CD4-positive, alpha-beta T cell treated with Interferon gamma for 1 hour (primary cell): ENCODE measurements at places on chromosomes 7 and 10.
A peak's percentile ranks its signal among the peaks of the same experiment; 100 is the strongest.

DNA sequence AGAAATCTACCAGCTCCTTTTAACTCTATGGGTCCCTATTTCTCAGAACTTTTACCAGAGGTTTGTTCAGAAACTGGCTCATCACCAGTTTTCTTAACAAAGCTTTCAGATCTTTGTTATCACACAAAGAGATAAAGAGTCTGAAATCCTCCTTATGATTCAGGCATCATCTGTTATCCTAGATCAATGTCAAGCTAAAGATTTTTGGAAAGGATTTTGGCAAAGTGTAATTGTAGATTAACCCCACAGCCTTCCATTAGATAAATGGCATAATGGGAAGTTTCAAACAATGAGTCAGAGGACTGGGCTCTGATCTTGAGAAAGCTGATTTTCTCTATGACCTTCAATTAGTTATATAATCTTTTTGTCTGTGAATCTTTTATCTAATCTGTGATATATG is 192.2 kb downstream of the NXPH1 start:
- DNase-seq = no peak

- DNase-seq = no peak
Observed at GRCh38 chr7:132557489-132558044, 18.7 kb downstream of the PLXNA4 start.

- DNase-seq = peak; percentile 5
Observed at GRCh38 chr10:14325325-14325955, 5.3 kb downstream of the FRMD4A start.

DNA sequence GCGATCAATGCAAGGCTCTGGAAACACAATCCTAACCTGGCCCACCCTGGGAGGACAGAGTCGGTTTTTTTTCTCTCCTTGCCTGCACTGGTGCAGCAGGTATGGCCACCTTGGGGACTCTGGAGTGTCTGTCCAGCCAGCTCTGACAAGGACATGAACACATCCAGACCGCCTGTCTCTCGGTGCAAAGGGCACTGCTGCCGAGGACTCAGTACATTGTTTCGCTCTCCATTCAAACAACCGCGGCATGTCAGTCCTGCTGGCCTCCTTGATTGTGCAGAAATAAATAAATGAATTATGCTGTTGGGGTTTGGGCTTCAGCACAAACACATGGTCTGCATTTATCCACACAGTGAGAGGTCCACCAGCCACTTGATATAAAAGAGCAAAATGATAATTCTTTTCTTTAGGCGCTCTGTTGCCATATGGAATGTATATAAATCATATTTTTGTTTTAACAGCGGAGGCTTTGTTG is 565.2 kb downstream of the KCNMA1 start:
- no peak for DNase-seq

- no peak for DNase-seq
Observed at GRCh38 chr10:52438119-52438518, 124.0 kb downstream of the DKK1 start.

DNA sequence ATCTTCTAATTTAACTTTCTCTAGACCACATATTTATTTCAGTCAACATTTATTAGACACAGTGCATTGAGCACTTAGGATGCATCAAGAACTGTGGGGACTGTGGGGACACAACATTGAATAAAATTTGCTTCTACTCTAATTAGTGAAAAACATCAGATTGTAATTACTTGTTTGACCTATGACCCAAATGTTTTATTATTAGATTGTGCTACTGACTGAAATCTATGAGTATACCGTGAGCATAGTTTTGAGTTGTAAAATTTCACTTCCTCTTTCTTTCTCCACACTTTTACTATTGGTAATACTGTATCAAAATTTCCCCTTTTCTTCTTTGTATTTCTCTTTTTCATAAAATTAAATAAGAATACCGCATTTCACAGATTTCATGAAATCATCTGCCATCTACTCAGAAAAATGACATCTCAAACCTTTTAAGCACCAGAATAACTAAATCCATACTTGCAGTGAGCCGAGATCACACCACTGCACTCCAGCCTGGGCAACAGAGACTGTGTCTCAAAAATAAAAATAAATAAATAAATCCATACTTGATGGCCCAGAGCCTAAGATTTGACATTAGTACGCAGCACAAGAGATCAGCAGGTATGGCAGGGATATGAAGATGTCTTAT is 25.4 kb upstream of the INPP5F start:
- DNase-seq = no peak

GRCh38 chr10:62749093-62749683 is 55.3 kb upstream of the ADO start:
- DNase-seq = no peak

GRCh38 chr10:100983868-100984671 is 3.2 kb downstream of the MRPL43 start:
- no peak for DNase-seq

- DNase-seq = no peak
Observed at GRCh38 chr10:116627386-116627933, 6.7 kb downstream of the PNLIPRP2 start.

GRCh38 chr7:29641651-29642050 is 78.0 kb downstream of the PRR15 start:
- DNase-seq = no peak

GRCh38 chr7:81525841-81526240 is 244.0 kb downstream of the HGF start:
- DNase-seq = no peak

GRCh38 chr7:5780801-5781496 is 514 bp downstream of the RNF216 start:
- DNase-seq = peak; percentile 11

GRCh38 chr7:98862716-98863420 is 6.9 kb downstream of the TMEM130 start:
- no peak for DNase-seq

DNA sequence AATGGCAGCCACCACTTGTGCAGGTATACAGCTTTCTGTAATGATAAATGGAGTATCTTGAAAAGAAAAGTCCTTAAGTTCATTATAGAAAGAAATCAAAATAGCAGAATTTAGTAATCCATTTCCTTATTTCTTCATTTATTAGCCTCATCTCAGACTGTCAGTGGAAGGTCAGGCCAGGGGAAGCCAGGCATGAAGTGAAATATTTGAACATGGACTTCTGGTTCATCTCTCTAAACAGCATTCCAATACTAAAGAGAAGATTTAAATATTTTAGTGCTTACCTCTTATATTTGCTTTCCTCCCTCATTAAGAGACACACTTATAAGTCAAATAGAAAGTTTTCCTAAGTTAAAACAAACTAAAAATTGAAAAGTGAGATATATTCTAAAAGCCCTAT is 26.8 kb downstream of the TRDMT1 start:
- no peak for DNase-seq

DNA sequence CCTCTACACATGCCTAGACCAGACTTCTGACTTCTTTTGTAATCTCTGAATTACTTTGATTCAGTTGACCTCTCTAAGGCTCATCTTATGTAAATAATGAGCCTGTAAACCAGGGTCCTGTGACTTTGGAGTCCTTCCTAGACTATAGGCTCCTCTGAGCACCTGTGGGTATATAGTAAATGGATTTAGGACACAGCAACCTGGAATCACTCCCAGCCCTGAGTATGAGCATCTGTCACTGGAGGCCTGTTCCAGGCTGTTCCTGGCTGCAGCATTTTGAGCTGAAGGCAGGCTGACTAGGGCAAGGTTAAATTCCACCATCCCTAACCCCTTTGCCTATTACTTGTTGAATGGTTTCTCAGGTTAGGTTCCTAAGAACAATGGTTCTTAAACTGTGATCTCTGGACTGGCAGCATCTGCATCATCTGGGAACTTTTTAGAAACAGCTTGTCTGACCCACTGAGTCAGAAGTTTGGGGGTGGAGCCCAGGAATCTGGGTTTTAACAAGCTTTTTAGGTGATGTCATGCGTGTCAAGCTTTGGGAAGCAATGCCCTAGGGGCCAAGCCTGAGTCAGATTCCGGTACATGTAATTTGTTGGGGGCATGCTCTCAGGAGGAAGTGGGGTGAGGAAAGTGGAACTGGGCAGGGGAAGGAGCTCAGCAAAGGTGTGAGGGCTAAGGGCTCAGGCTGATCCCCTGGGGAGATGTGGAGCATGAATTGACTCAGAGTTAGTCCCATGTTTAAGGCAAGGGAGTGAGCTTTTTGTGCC is 28.2 kb downstream of the MINDY4 start:
- no peak for DNase-seq

DNA sequence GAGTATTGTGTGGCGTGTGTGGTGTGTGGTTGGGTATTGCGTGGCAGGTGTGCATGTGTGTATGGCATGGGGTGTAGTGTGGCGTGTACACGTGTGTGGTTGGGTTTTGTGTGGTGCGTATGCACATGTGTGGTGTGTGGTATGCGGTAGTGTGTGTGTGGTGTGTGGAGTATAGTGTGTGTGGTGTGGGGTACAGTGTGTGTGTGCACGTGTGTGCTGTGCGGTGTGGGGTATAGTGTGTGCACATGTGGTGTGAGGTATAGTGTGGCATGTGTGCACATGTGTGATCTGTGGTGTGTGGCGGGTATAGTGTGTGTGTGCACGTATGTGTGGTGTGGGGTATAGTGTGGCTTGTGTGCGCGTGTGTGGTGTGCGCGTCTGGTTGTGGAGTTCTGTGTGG is 20.9 kb upstream of the UTF1 start:
- DNase-seq = no peak

DNA sequence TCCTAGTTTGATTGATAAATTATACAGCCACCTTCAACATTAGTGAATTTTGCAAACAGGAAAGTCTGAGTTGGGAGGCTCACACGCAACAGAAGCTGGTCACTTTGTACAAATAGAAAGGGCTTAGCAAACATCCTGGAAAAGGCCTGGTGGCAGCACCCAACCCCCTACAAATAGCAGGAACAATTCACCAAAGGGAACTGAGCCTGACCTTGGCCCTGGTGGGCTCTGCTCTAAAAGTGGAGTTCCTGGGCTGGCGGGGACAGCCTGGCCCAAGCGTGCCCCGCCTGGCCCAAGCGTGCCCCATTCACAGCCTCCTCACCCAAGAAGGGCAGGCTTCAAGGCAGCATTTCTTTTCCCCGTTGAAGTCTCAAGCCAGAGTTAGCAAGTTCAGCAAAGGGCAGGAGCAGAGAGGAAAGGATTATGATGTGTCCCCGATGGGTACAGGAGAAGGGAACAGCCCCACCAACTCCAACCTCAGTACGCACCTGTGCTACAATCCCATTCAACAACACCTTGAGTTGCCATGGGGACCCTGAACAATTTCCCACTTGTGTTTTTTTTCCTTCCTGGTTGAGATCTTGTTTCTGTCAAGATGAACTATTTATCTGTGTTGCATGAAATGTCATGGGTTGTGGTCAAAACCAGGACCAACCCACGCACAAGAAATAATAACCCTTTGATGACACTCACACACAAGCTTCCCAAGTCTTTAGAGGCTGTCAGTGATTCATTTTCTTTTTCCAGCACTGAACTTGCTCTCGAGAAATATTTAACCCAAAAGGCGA is 43.4 kb downstream of the RGS10 start:
- DNase-seq = no peak

GRCh38 chr7:28414453-28414852 is 2.1 kb downstream of the CREB5 start:
- DNase-seq = no peak

DNA sequence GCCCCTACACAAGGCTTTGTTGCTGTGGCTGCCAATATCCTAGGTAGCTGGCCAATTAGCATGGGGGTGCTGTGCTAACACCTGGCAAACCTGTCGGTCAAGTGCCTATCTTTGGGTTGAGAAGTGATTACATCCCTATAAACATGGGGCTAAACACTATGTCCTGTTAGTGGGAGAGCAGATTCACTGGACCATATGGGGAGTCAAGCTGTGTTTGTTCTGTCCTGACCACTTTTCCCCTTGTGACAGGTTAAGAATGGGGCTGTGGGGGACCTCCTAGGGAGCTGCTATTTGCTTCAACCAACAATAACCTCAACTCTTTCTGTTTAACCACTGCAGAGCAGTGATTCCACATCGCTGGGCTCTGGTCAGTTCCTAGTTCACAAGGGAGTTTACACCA is 151.5 kb upstream of the AOAH start:
- DNase-seq = no peak

- no peak for DNase-seq
Observed at GRCh38 chr7:32536585-32536984, 41.3 kb downstream of the AVL9 start.

DNA sequence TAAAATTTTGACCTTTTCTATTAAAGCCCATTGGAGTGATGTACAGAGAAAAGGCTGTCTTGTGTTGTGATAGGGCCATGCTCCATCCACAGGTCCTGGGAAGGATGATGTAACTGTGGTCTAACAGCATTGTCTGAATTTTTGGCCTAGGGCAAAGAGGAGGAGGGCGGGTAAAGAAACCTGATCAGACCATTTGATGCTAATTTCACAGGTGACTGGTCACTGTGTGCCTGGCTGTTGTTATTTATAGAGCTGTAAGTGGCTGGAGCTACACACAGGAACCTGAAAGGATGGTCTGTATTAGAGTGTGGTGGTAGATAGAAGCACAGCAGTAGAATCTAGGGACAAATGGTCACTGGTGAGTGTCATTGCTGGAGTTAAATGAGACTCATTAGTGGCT is 182.1 kb downstream of the AUTS2 start:
- no peak for DNase-seq

- DNase-seq = no peak
Observed at GRCh38 chr7:100016215-100016901, 962 bp downstream of the ZKSCAN1 start.

DNA sequence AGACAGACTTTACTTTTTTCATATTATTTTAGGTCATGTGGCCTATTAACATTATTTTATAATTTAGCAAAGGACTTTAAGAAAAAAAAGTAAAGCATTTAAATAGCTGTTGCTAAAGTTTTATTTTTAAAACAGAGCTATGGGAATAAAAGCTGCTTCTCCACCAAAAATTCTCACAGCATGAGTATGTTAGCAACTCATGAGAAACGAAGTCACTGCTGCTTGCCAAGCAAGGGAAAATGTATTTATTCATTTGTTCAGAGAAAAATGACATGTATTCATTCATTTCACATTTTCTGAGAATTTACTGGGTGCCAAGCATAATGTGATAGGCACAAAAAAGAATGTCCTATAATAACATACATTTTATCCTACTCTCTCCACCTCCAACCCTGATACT is 5.1 kb downstream of the LRRC72 start:
- no peak for DNase-seq

GRCh38 chr10:86968271-86968993 is at the start of gene ADIRF:
Gene ADIRF (plus strand): TSS chr10:86968482. CDS start chr10:86968545, 63 bp downstream.
- no peak for DNase-seq

DNA sequence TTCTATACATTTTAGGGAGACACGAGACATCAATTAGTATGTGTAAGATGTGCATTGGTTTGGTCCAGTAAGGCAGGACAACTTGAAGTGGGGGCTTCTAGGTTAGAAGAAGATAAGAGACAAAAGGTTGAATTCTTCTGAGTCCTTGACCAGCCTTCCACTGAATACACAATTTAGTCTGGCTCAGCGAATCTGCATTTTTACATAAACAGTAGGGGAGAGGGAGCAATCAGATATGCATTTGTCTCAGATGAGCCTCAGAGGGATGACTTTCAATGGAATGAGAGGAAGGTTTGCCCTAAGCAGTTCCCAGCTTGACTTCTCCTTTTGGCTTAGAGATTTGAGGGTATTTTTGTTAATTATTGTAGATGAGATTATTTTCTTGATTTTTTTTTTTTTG is 20.0 kb upstream of the C10orf90 start:
- DNase-seq = no peak
